A549 treated with CpdA at 1 μM for 4 hours (cell line): ENCODE measurements at places on chromosomes 5 and 9. TPM values are rescaled to one million over a fixed set of nuclear protein-coding genes. Genes with fewer than 3 reads are reported as not detected.

The PLPPR1 gene
- total RNA-seq = not detected in 5 replicates

The SLC36A3 gene
- not detected in 5 replicates for total RNA-seq

The RGS7BP gene
- total RNA-seq = not detected in 5 replicates

The BHMT2 gene
- total RNA-seq = not detected in 5 replicates

The HAVCR1 gene
- total RNA-seq = 26.6 to 46.6 TPM (median 37.2 TPM) in 5 replicates

The KIF4B gene
- 0.01 to 0.02 TPM (median 0.02 TPM) in 3 of 5 replicates, not detected in the others for total RNA-seq
